CD4-positive, alpha-beta T cell treated with Interferon alpha-2 for 1 hour (primary cell): ENCODE measurements at places on chromosomes 1 and 21.

- no peak for DNase-seq
Measured at GRCh38 chr1:177355575-177355974, 184.8 kb downstream of the BRINP2 start.

DNA sequence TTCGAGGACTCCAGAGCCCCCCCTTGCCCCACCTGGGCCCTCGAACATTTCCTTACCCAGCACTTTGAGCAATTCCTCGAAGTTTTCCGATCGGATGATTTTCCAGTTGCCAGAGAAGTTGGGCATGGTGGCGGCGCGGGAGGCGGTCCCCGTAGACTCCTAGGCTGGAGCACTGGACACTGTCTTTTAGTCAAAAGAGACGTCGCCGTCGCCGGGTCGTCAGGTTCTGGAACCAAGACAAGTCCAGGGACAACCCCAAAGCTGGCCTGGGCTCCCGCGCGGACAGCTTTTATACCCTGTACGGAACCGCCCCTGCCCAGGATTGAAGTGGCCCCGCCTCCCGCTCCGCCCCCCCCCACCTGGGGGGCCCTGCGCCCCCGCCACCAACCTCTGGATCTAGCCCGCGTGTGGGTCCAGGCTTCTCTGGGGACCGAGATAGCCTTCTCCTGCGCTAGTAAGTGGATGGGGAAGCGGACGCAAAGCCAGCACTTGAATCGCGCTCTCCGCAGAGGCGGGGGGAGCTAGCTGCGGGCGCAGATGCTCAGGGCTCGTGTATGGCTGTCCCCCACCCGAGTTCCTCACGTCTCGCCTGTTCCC is at the start of gene CRABP2:
TSS of gene CRABP2 (minus strand) at position 263 of the 597 bp plus-strand sequence. CDS start at position 126, 137 bp downstream.
- no peak for DNase-seq

DNA sequence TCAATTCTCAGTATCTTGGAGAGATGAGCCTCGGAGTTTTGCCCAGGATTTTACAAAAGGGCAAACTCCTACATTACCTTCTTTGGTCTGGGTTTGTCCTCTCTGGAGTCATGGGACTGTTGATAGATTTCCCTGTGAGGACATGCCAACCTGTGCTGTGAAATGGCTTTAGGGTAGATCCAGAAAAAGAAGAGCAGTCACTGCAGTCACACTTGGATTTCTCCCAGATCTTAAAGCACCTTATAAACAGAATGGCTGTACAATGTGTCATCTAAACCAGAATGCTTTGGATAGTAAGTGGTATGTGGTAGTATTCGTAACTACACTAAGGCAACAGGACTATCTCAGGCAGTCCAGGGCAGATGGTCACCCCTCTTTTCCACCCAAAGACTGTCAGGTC is 1.9 kb upstream of the CSRP1 start:
- DNase-seq: no peak

DNA sequence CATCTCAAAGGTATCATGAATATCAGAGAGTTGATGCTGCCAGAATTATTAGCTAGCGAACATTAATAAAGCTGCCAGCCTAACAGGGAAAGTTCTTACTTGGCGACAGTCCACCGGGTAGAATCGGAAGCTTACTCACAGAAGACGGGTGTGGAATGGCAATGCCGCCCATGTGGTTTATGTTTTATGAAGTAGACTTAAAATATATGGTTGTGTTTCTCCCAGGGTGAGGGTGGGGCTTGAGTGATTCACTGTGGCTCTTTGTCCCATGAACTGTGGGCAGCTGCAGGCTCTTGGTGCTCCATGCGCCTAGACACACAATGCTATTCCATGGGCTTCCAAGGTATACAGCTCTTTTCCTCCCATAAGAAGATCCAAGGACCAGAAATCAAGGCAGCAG is 162.7 kb downstream of the PIGK start:
- DNase-seq: no peak

- DNase-seq: no peak
Measured at GRCh38 chr1:183946320-183946613, 91.3 kb downstream of the COLGALT2 start.

DNA sequence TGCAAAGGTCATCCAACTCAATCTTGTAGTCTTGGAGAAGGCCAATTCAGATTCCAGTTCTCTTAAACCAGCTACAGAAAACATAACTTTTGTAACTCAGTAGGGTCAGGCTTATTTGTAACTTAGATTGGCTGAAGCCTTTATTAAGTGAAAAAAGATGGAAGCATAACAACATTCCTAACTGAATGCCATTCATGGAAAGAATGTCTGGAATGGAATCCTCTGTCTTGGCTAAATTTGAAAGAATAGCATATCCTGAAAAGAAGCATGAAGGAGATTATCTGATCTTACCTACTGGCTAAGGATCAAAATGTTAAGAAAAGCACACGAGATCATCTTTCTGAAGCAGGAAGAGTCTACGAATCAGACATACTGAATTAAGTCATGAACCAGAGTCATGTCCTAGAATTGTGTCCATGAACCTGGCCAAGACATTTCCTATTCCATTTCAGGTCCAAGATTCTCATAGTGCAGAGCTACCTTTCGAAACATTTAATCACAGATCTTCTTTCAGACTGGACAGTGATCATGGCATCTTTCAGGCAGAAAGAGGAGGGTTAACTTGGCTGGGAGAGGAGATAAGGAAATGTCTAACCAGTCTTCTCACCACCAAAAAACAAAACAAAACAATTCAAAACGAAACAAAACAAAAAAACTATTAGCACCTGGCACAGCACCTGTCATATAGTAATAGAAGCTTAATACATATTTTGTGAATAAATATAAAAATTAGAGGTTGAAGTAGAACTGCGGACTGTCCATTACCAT is 75.6 kb downstream of the XCL2 start:
- DNase-seq: no peak

DNA sequence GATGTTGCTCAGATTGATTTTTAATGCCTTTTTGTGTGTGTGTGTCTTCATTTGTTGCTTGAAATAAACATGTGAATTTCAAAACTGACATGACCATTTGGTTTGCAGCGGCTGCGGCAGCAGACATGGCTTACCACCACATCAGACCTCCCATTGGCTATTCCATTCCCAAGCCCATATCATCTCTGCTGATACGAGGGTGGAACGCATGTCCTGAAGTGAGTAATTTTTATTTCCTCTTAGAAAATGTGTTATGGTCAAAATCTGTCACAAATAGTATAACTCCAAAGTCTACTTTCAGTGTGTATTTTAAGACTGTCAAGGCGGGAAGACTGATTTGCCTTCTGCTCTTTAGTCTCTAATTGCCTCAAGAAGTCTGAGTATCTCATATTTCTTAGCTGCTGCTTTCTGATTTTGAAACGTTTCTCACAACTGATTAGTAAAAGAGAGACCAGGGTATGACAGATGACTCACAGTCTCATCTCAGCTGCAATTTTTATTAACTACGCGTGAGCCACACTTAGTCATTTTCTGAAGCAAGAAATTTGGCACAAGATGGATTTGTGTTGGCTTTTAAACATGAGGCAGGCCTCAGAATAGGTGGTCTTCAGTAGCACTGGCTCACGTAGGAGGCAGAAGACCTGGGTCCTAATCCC is 49.0 kb downstream of the LRRC53 start:
- DNase-seq: no peak

DNA sequence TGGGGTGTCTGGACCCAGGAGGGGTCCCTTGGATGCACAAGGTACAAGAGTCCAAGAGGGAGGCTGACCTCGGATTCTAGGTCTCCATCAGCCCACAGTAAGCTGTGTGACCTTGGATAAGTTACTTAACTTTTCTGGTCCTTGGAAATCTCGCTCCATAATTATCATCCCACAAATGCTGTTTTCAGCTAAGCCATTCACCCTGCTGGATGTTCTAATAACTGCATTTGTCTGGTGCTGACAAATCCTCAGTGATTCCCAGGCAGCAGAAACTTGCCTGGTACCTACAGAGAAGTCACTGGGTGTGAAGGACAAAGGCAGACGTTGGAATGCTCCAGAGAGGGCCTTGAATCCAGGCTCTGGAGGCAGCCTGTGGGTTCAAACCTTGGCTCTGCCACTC is 89.7 kb downstream of the IGSF21 start:
- DNase-seq: no peak

DNA sequence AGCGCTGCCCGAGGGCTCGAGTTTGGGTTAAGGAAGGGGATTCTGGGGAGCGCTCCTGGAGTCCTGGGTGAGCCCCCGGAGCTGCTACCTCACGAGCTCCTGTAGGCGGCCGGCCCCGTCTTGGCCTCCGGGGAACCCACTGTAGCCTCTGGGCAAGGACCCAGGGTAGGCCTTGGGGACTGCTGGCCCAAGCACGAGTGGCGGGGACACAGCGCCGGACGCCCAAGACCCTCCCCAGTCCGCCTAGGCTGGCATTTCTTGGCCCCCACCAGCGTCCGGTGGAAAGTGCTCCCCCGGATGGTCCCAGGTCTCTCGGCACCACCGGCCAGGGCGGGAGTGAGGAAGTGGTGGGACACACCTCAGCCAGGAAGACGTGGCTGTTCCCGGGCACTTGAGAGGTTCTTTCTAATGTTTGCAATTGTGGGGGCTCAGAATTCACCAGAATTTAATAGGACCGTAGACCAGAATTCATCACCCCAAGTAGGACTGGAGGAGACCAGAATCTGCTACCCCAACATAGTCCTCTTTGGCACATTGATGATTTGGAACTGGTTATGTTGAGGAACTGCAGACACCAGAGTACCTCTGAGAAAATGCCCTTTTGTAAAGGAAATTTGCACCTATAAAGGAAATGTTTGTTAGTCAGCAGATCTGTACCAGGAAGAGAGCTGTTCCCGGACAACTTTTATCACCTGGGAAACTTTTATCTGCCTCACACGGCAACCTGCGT is 622 bp upstream of the TMPRSS2 start:
- DNase-seq: no peak

DNA sequence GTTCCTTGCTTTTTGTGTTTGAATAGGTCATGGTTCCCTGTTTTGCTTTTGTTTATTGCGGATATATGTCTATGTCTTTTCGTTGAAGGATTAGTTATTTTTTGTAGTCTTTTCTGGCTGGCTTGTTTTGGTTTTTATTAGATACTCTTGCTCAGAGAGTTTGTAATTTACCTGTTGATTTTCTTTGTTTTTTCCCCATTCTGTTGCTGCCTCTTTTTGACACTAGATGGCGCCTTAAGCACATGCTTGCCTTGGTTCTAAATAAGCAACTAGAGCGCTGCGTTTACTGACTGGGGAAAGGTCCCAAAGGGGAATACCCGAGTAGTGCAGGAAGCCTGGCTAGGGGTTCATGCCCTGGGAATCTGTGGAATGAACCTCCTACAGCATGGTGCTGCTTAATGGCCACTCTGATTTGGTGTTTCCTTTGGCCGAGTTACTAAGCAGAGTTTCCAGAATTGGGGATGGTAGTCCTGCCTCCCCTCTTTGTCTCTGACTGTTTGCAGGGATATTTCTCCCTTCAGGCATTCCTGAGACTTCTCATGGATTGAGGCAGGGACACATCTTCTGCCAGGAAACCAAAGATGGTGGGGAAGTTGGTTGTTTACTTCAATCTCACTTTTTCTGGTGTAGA is 143.2 kb downstream of the PTPRU start:
- DNase-seq: no peak

DNA sequence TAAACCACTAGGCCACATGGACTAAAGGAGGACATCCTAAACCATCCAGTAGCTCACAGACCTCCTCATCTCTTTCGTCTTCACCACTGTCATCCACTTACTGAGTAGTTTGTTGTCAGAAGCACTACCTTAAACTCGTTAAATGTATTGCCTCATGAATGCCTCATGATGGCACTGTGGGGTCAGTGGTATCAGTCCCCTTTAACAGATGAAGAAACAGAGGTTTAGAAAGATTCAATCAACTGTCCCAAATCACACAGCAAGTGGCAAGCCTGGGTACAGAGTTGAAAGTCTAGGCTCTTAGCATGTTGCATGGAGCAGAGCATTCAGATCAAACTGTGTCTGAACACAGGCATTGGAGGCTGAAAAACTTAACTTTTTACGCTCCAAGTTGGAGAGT is 183.6 kb upstream of the KIAA0040 start:
- DNase-seq: no peak
